Hippocampal formation (tissue), 2 donors: ENCODE measurements at places on chromosomes 1 and 21.

DNA sequence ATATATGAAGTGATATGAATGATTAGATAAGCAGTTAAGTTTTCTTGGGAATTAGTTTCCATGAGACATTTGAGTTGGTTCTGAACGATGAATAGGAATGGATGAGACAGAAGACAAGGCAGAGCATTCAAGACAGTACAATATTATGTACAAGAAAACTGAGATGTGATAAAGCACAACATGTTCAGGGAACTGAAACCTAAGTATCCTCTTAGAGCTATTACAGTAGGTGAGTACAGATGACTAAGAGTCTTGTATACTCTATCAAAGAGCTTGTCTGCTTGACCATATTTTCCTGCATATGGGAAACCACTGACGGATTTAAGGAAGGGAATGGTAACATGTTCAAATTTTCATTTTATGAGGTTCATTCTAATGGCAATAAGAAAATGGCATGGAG, 61.6 kb downstream of the NME7 start:
- DNase-seq, result no peak

DNA sequence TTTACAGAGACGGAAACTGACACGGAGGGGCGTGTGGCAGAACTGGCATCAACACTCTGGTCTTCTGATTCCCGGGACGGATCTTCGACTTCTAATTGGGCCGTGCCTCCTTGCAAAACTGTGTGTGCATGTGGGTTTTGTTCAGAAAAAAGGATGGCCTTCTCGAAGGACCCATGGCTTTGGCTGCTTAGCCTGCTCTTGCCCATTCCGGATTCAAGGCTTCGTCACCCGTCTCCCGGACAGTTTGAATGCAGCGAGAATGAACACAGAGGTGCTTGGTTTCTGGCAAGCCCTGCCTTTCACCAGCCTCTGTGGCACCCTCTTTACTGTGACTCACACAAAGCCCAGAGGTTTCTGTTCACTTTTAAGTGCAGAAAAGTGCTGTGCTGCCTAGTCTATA, 120.1 kb downstream of the PRDM2 start:
- DNase-seq, result no peak

GRCh38 chr1:177441281-177441680, 270.5 kb downstream of the BRINP2 start:
- no peak for DNase-seq

GRCh38 chr1:53334781-53335180, 6.9 kb upstream of the LRP8 start:
- DNase-seq, result no peak

DNA sequence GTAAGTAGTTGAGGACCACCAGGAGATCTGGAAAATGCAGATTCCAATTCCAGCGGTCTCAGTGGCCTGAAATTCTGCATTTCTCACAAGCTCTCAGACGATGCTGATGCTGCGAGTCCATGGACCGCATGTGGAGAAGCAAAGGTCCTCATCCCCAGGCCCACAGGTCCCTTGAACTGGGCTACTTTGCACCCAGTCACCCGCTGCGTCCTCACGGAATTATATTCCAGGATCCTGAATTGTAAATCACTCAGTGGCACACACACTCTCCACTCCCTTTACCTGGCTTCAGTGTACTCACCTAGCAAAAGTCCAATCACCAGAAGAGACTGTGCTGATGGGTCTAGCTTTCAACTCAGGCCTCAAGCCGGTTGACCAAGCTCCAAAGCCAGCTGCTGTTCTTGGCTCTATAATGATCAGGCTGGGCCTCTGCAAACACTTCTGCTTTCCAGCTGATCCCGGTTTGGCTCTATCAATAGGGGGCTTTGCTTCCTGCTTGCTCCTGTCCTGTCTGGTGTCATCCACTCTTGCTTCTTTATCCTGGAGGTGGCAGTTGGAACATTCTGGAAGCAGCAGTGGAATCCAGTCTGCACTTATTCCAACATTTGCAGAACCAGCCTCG, 904 bp upstream of the RPL22 start:
- no peak for DNase-seq

GRCh38 chr1:231095595-231095994, 55.5 kb upstream of the FAM89A start:
- no peak for DNase-seq

DNA sequence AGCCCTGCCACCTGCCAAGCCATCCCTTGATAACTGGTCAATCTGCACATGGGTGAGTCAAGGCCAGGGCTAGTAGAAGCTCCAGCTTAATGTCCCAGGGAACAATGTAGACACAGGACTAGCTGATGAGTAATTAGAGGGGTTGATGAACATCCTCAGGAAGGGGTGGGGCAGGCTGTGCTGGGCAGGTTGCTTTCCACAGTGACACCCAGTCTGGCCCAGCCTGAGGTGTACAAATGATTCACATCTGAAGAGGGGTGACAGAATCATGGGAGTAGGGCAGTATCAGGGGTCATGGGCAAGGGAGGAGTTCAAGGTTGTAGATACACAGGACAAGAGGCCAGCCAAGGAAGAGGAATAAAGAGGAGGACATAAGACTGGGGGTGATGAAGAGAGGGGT, 4.3 kb downstream of the LPAR3 start:
- DNase-seq, result no peak

DNA sequence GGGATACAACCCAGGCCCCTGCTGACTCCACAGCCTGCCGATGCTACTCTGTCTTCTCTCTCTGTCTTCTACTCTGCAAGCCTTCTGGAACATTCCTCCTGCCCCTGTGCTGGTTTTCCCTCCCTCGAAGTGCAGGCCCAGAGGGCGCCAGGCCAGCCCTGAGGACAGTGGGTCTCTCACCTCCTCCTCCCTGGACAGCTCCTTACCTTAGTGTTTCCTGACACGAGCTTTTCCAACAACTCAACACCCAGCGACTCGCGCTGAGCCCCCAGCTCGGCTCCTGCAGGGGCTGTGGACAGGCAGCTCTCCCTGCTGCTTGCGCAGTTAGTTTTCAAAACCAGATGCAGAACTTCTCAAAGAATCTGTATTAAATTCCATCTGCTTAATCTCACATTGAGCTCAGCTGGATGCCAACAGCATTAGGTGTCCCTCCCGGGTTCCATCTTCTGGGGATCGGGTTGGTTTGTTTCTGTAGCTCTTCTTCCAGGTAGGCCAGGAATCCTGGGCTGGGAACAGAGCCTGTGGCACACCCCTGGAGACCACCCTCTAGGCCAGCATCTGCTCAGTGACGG, 54.2 kb downstream of the PTPRU start:
- DNase-seq, result no peak

GRCh38 chr1:4380564-4381168, 273.7 kb upstream of the AJAP1 start:
- no peak for DNase-seq

- no peak for DNase-seq
These were observed 3.1 kb downstream of the FUCA1 start for GRCh38 chr1:23864801-23865542.

- DNase-seq, result no peak
These were observed 11.8 kb downstream of the PCSK9 start for GRCh38 chr1:55051169-55051568.

- DNase-seq, result no peak
These were observed 106.9 kb downstream of the KCND3 start for GRCh38 chr1:111882559-111882958.

DNA sequence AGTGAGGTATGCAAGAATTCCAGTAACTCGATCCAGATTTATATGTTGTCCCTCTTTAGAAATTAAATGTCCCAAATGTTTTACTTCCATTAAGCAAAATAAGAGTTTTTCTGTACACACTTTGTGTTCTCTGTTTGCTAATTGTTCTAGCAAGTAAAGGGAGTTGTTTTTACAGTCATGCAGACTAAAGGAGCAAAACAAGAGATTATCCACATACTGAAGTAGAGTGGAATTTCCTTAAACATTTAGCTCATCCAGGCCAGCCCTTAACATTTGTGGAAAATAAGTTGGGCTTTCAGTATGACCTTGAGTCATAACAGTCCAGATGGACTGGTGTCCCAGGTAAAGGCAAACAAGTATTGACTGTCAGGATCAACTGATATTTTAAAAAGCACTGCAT, 44.1 kb upstream of the TINAGL1 start:
- no peak for DNase-seq

GRCh38 chr1:62724430-62724829, 36.2 kb upstream of the DOCK7 start:
- no peak for DNase-seq

- DNase-seq, result no peak
These were observed 738 bp upstream of the KCNA2 start for GRCh38 chr1:110606657-110607535.

DNA sequence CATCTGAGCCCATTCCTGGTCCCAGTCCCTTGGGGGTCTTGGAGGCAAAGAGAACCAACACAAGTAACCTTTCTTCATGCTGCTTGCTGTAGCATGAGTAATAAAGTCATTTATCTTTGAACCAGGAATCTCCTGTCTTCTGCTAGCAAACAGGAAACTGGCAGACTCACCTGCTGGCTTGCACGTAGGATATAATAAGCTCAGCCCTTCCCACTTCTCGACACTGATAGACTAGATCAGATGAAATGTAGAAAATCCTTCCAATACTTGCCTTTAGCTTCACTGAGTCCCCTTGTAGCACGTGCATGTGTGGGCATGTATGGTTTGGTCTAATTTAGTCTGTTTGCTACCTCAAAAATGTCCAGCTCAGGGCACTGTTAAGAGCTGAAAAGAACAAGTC, 6.5 kb upstream of the TFF2 start:
- no peak for DNase-seq

GRCh38 chr1:11248169-11248568, 14.2 kb downstream of the MTOR start:
- DNase-seq, result no peak

DNA sequence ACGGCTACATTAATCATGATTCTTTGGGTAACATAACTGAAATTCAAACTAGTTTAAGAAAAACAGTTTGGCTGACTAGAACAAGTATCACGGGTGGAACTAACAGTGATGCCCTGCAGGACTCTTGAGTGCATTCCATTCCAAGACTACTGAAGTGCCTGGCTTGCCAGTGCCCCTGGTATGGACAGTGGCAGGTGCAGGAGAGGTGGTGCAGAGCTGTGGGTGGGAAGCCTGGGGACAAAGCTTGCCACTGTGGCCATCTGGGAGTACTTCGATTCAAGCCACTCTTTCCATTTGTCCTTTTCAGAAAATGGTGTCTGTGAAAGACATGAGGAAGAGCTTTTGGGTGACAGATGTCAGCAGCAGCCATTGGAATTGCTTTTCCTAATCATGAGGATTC, 166.5 kb downstream of the RRAGC start:
- DNase-seq, result no peak

DNA sequence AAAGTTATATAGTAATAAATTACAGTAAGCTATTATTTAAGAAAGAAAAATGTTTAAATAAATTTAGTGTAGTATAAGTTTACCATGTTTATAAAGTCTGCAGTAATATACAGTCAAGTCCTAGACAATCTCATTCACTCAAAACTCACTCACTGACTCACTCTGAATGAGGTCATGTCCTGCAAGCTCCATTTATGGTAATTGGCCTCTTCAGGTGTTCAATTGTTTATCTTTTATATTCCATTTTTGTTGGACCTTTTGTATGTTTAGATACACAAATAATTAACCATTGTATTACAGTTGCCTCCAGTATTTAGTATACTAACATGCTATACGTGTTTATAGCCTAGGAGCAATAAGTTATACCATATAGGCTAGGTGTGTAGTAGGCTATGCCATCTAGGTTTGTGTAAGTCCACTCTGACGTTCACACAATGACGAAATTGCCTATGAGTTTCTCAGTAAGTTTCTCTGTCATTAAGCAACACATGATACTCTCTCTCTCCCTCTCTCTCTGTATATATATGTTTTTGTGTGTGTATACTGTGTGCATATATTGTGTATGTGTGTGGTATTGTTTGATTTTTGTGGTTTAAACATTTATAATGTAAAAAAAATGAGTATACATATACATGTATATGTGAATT, 161.2 kb downstream of the NCAM2 start:
- no peak for DNase-seq

GRCh38 chr1:100794748-100795645, 75.5 kb downstream of the VCAM1 start:
- DNase-seq, result no peak

GRCh38 chr1:227242811-227243682, 75.2 kb downstream of the CDC42BPA start:
- no peak for DNase-seq

- DNase-seq, result no peak
These were observed 163.2 kb upstream of the NBPF11 start for GRCh38 chr1:148315071-148315811.

GRCh38 chr1:245788269-245788668, 633.5 kb downstream of the KIF26B start:
- no peak for DNase-seq

DNA sequence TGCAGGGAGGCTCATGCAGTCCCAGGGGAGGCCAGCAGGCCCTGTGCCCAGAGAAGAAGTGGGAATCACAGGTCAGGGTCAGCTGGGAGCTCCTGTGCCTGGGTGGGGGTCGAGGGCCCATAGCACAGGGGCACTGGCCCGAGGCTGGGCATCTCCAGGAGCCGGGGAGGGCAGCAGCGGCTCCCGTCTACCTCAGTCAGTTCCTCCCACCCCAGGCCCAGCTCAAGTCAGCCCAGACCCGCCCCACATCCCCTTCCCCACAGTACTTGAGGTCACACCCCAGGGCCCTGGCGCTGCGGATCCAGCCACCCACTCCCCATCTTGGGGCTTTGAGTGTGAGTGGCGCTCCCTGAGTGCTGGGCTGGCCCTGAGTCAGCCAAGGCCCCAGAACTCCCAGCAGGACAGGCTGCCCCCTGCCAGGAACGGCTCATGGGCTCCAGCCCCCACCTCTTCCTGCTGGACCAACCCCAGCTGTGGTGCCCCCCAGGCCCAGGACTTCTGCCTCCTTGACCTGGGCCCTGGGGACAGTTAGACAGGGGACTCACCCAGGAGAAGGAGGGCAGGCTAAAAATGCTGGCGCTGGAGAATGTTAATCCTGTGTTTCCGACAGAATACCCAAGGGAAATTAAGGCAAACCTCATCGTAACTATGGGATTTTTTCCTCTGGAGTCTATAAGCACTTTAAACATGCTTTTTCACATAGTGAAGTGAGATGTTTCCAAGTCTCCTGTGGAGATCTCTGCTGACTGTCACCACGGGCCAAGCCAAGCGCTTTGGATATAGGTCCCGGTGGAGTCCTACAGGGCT, 68.8 kb upstream of the COL6A1 start:
- no peak for DNase-seq

GRCh38 chr1:177278626-177279390, 108.0 kb downstream of the BRINP2 start:
- no peak for DNase-seq

GRCh38 chr1:92980732-92981647, 19.7 kb upstream of the DIPK1A start:
- no peak for DNase-seq

DNA sequence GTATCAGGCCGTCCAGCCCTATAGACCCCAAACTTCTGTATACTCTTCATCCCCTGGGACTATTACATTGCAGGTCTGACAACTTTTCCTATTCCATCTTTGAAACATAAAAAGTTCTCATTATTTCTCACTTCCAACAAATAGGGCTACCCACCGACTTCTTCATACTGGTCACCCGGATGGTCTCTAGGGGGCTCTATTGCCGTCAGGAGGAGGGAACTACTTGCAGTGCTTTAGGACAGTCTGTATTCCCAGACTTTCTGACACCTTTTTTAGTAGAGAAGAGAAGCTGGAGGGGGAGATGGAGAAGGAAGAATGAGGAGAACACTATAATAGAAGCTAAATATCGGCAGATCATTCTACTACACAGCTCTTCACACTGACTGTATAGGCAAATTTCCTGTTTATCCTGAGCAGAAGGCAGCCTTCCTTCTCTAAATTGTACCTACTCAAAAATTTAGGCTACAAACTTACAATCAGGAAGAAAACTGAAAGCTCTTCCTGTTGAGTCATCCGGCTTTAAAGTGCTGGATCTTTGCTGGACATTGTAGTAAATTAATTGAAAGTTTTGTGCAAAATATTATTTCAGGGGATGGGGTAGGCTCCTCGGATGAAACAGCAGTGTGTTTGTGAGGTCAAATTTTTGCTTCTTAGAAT, 54.6 kb downstream of the CDC7 start:
- DNase-seq, result no peak
